ENCODE measurements at places on chromosomes 6 and 20.

GRCh38 chr6:11423667-11424066, 113.9 kb upstream of the TMEM170B start:
- H3K4me3 ChIP-seq, result no peak overlapping the region
- no peaks in the 10 kb centered on the region for H3K4me1 ChIP-seq
- no peaks in the 10 kb centered on the region for H3K27me3 ChIP-seq
- DNase-seq, result no peak
- no peaks in the 10 kb centered on the region for H3K36me3 ChIP-seq

DNA sequence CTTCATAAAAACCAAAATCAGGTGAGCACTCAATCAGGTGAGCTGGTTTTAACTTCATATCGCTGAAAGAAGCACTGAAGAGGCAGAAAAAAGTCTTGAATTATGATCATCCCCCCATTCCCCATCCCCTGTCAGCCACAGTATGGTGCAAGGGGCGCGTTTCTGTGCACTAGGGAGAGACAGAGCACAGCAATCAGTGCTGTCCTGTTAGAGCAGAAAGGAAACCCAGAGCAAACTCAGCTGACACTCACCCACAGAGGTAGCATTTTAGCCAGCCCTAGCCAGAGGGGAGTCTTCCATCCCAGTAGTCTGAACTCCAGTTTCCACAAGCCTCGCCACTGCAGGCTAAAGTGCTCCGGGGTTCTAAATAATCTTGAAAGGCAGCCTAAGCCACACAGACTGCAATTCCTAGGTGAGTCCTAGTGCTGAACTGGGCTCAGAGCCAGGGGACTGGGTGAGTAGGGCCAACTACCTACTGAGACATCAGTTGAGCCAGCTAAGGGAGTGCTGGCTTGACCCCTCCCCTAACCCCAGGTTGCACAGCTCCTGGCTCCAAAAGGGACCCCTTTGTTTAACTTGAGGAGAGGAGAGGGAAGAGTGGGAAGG, 1352.6 kb upstream of the GJE1 start:
- no peak overlapping the region for H3K4me3 ChIP-seq
- H3K4me1 ChIP-seq, result no peaks in the 10 kb centered on the region
- no peaks in the 10 kb centered on the region for H3K36me3 ChIP-seq
- DNase-seq, result no peak
- no peaks in the 10 kb centered on the region for H3K27me3 ChIP-seq
- no peak overlapping the region for H3K27ac ChIP-seq

- DNase-seq, result no peak
- H3K36me3 ChIP-seq, result no peaks in the 10 kb centered on the region
- H3K27ac ChIP-seq, result no peak overlapping the region
- peaks cover 6% of the 10 kb centered on the region for H3K4me1 ChIP-seq
These were observed 289.8 kb upstream of the PREP start for GRCh38 chr6:105692613-105693215.

DNA sequence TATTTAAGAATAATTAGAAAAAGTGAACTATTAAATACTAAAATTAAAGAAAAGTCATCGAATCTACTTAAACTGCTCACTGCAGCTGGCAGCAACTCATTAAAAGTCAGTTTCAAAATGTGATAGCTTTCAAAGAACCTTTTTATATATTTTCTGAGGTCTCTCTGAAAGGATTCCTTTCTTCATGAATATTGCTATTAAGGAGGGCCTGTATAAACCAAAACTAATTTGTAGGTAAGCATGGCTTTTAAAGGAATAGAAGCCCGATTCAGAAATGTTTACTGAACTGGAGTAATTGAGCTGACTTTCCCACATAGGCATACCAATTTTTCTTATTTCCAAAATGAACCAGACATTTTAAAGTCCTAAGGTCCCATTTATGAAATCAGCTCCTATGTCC, 41.2 kb upstream of the ENPP1 start:
- no peak overlapping the region for H3K4me3 ChIP-seq
- DNase-seq, result no peak
- no peak overlapping the region for H3K27ac ChIP-seq

GRCh38 chr6:153405931-153406330, 274.8 kb upstream of the RGS17 start:
- no peak for DNase-seq
- H3K4me3 ChIP-seq, result no peak overlapping the region

DNA sequence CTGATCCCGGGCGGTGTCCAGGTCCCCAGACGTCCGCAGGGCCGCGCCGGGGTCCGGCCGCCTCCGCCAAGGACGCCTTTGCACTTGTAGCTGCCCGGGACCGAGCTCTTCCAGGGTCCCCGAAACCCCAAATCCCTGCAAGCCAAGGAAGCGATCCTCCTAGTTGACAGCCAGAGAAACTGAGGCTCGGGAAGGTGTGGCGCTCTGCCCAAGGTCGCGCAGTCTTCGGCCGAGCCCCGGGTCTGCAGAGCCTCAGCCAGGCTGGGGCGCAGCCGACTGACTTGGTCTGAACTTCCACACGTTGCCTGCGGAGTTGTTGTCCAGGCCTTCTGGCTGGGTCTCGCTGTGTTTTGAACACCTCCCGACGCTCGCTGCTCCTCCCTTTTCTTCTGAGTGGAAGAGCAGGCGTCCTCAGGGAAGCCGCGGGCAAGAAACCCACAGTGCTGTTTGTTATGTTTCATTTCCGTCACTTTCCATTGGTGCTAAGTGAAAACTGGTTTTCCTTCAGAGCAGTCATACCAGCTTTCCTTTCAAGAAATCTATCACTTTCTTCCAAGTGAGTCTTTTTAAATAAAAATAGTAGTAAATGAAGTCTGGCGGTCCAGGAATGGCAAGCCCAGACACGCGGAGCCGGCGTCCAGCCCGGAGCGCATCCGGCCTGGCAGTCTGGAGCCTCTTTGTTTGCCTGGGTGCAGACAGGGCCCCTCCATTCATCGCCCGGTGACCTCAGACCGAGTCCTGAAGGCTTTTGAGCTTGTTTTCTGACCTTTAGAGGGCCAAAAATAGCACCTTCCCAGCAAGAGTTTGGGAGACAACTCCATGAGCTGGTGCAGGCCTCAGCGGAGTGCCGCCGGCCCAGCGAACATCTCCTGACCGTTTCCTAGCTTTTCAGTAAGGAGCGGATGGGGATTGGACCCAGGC, 698 bp downstream of the FAM210B start:
- DNase-seq, result peak; percentile 80
- H3K27me3 ChIP-seq, result no peaks in the 10 kb centered on the region
- peak overlapping the region; percentile 84 for H3K4me3 ChIP-seq

GRCh38 chr20:17473659-17474058, 57.5 kb downstream of the BFSP1 start:
- no peaks in the 10 kb centered on the region for H3K27me3 ChIP-seq
- H3K36me3 ChIP-seq, result no peaks in the 10 kb centered on the region
- DNase-seq, result no peak
- H3K4me1 ChIP-seq, result no peaks in the 10 kb centered on the region

DNA sequence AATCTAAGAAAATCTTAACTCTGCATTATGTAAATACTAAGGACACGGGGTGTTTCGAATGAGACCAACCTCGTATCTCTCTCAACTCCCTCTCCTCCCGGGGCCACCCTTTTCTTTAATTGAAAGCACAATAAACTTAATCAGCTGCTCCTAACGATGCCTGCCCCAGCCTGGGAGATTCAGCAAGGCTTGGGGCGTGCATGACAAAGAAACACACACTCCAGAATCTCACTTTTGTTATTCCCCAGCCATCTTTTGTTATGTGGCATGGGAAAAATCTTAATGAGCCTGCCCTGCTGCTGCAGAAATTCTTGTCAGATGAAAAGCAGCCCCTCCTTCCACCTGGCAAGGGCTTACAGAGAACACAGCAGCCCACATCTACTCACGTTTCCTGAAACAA, 117.4 kb downstream of the TTLL2 start:
- H3K27me3 ChIP-seq, result no peaks in the 10 kb centered on the region
- H3K4me1 ChIP-seq, result no peaks in the 10 kb centered on the region
- no peak overlapping the region for H3K27ac ChIP-seq
- no peaks in the 10 kb centered on the region for H3K36me3 ChIP-seq
- DNase-seq, result no peak

DNA sequence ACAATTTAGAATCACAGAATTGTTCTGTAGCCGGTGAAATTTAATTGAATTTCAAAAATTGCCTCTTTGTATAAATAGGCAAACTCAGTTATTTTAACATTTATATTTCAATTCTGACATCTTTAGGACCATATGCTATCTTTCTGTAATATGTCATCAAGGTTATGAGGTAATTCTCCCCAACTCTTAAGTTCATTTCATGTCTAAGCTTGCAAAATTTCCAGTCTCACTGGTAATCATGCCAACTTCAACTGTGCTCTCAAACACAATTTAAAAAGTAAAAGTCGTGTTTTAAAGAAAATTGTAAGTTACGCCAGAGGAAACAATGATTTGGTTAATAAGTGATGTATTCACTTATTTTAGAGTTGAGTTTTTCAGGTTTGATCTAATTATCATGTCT, 1.4 kb downstream of the NCOA7 start:
- no peaks in the 10 kb centered on the region for H3K27me3 ChIP-seq
- peak overlapping the region; percentile 76 for H3K4me3 ChIP-seq
- H3K36me3 ChIP-seq, result no peaks in the 10 kb centered on the region
- peak overlapping the region; percentile 98 for H3K27ac ChIP-seq
- no peak for DNase-seq
- peaks cover 6% of the 10 kb centered on the region for H3K4me1 ChIP-seq

DNA sequence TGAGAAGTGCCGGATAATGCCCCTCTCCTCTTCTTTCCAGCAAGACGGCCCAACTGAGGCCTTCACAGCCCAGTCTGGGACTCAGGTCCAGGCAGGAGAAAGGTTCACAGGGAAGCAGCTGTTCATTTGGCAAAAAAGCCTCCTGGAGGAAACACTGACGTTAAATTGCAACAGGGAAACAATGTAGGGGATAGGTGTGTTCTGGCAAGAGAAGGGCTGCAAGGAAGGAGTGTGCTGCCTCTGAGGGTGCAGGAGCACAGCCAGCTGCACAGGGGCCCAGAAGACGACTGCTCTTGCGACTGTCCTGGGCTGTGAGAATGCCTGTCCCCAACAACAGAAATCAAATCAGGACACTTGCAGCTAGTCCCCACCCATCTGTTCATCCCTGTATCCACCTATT, 70.6 kb upstream of the PMEPA1 start:
- H3K4me1 ChIP-seq, result no peaks in the 10 kb centered on the region
- no peak overlapping the region for H3K27ac ChIP-seq
- DNase-seq, result no peak
- no peak overlapping the region for H3K4me3 ChIP-seq
- no peaks in the 10 kb centered on the region for H3K27me3 ChIP-seq

DNA sequence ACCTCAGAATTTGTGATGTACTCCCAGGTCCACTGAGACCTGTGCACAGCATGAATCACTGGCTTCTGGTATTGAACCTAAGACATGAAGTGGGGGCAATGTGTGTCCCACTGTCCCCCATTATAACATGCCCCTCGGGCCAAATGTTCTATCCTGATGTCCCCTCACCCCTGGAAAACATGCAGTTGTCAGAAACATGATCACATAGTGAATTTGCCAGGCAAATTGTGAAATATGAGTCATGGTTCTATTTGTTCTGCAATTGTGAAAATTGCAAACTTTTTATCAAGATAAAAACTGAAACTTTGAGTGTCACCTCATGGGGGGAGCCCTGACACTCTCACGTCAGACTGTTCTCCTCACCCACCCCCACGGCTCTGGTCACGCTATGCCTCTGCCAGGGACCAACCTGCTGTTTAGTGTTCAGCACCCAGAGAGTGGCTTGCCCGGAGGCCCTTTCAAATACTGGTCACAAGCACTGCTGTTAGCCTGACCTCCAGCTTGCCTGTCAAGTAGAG, 305.3 kb downstream of the CLIC5 start:
- no peak overlapping the region for H3K4me3 ChIP-seq
- no peak overlapping the region for H3K27ac ChIP-seq
- no peaks in the 10 kb centered on the region for H3K27me3 ChIP-seq
- no peak for DNase-seq
- no peaks in the 10 kb centered on the region for H3K4me1 ChIP-seq

DNA sequence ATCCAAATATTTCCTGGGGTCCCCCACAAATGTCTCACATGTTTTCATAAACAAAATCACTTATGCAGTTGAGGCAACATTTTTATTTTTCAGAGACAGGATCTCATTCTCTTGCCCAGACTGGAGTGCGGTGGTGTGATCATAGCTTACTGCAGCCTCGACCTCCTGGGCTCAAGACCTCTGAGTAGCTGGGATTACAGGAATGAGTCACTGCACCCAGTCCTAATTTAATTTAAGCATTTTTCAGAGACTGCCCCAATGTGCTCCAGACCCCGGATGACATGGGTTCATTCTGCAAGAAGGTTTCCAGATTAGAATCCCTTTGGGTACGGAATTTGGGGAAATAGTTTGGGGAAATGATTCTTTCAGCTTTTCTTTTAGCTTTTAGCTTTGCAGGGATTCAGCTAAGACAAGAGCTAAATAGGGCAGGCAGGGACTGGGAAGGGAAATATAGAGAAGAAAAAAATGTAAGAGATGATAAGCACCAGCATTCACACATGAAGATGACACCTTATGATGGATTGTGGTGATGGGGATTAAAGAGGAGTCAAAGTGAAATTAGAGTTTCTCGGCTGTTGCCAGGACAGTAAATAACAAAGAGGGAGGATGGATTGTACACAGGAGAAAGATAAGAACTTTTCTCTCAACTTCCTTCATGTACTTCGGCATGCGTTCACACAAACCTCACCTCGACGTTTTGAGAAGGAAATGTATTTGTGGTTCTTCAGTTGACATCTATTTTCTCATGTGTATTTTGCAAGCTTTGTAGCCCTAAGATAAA, 169.4 kb upstream of the TAB2 start:
- DNase-seq, result no peak
- H3K4me1 ChIP-seq, result no peaks in the 10 kb centered on the region
- no peak overlapping the region for H3K4me3 ChIP-seq
- no peak overlapping the region for H3K27ac ChIP-seq
- H3K27me3 ChIP-seq, result no peaks in the 10 kb centered on the region

DNA sequence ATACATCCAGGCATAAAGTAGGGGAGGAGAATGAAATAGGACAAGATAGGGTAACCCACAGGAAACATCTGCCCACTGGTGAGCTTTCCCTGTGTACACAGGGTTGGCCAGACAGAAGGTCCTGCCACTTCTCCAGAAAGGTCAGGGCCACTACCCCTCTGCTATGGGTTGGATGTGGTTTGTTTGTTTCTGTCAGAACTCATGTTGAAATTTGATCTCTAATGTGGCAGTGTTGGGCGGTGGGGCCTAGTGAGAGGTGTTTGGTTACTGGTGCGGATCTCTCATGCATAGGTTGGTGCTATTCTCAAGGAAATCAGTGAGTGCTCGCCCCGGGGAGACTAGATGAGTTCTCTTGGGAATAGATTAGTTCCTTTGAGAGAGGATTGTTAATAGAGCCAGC, 15.6 kb upstream of the MAS1 start:
- H3K4me3 ChIP-seq, result no peak overlapping the region
- H3K36me3 ChIP-seq, result no peaks in the 10 kb centered on the region
- no peak for DNase-seq

DNA sequence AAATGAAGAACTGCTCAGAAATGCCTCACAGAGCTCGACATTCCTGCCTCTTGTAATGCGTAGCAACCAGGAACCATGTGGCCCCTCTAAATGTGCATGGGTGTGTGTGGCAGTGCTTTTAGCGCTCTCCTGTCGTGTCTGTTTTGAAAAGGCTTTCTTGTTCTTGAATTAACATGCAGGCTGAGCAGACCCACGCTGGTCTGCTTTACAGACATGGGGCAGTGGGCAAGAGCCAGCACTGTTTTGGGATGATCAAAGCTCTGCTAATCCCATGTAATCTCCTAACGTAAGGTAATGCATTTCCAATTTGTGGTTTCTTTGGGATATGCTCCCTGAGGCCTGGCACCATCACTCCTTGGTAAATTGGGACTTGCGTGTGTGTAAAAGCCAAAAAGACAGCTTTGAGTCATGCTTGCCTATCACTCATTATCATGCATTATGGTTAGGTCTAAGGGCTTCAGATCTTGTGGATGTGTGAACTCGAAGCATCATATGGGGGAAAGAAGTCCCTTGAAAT, 11.8 kb downstream of the RIPOR2 start:
- no peaks in the 10 kb centered on the region for H3K27me3 ChIP-seq
- H3K4me1 ChIP-seq, result no peaks in the 10 kb centered on the region
- DNase-seq, result no peak
- no peak overlapping the region for H3K4me3 ChIP-seq

All from breast epithelium (tissue), 4 donors.